ENCODE measurements at places on chromosomes 2 and 18. TPM values are rescaled to one million over a fixed set of nuclear protein-coding genes. Genes with fewer than 3 reads are reported as not detected.

DNA sequence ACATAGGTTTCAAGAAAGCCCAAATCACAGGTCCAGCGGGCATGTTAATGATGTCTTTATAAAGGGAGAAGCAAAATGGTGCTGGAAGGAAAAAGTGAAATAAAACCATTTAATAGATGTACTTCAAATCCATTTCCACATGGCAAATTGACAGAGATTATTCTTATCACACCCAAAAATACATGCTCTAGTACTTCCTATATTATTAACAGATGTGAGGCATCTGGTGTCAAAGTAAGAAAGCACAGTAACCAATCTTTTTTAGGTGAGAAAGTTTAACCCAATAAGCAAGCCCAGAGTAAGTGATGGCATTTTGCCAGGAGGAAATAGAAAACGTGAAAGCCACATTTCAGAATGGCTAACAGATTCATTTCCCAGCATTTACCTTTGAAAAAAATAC is 128.0 kb downstream of the ABCA12 start:
- no peak for DNase-seq

GRCh38 chr18:74745633-74746403 is 148.1 kb downstream of the ZNF407 start:
- no peak for DNase-seq

DNA sequence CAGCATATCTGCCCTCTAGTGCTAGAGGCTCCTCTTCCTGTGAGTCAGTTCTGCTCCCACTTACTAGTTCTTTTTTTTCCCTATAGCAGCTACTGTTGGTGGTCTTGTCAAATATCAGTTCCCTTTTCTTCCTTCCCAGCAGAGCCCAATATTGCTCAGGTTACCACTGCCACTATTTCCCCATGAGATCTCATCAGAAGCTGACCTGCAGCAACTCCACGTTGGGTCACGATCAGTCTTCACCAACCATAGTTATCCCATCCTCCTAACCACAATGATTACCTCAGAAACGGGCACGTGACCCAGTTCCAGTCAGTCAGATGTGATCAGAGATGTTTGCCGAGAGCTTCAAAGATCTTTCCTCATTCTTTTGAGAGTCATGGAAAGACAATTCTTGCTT is 59.7 kb upstream of the CAPN13 start:
- DNase-seq: no peak

- DNase-seq: no peak
These were observed 76.0 kb downstream of the RFTN2 start for GRCh38 chr2:197599285-197599965.

- no peak for DNase-seq
These were observed 232.6 kb downstream of the NDUFA10 start for GRCh38 chr2:239792405-239793084.

GRCh38 chr2:174112073-174112472 is 136.3 kb downstream of the OLA1 start:
- DNase-seq: no peak

DNA sequence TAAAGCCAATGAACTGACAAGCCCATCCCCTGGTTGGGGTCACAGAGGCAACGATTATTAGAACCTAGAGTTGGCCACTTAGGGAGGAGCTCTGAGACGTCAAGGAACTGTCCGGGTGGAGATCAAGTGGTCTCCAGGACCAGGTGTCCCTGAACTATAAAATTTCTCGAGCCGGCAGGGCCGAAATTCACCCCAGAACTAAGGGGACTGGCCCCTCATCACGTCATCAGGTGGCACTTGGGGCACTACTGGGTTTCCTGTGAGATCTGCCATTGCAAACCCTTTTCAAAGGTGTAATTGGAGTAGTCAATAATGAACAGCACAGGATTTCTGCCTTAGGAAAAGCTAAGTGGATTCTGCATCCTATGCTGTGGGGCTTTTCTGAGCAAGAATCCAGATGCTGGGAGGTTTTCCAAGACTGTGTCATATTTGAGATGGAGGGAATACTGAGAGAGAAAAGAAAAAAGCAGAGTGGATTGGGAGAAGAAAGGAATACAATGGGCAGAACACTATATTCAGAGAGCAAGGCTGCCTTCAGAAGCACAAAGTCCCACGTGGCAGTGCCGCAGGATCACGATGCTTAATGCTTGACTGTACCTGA is 113.6 kb downstream of the ALPK2 start:
- DNase-seq: no peak

GRCh38 chr2:214103276-214104001 is 307.4 kb upstream of the VWC2L start:
- DNase-seq: peak; percentile 6

GRCh38 chr18:2948038-2948437 is 64.9 kb downstream of the LPIN2 start:
- DNase-seq: no peak

DNA sequence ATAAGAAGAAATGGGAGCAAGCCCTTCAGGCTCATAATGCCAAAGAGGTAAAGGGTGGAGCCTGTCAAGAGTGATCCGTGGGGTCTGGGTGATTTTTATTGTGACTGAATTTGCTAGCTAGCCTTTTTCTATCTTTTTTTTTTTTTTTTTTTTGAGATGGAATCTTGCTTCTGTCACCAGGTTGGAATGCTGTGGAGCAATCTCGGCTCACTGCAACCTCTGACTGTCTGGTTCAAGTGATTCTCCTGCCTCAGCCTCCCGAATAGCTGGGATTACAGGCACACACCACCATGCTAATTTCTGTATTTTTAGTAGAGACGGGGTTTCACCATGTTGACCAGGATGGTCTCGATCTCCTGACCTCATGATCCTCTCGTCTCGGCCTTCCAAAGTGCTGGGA is 29.1 kb downstream of the DRC1 start:
- no peak for DNase-seq

DNA sequence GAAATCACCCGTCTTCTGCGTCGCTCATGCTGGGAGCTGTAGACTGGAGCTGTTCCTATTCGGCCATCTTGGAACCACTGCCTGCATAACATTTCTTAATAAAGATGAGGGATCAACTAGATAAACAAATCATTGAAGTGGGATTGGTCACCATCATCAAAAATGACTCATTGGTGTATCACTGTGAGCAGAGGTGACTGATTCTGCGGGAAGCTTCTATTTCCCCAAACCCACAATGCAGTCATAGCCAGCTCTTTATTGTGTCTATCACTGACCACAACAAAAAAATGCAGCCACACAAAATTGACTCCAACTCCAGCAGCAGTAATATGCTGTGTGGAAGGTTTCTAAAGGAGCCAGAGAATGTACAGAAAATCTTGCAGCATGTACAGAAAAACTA is 630.7 kb upstream of the HS6ST1 start:
- DNase-seq: no peak

DNA sequence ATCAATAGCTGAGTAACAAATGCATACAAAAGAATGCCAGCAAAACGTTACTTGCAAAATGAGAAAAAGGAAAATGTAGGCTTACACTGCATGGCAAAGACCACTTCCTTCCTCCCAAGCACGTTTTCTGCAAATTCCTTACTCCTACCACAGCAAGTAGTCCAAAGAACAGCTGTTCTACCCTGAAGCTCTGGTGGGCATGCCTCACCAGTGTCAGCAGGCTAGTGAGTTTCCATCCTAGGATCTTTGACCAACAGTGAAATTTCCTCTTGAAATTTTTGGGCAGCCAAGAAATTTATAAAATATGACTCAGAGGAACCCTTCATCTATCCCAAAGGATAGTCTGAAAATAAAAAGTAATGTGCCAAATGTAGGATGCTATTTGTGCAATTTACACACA is 123.9 kb downstream of the ZNF532 start:
- no peak for DNase-seq

GRCh38 chr2:53530126-53530525 is 237.5 kb upstream of the CHAC2 start:
- DNase-seq: no peak

DNA sequence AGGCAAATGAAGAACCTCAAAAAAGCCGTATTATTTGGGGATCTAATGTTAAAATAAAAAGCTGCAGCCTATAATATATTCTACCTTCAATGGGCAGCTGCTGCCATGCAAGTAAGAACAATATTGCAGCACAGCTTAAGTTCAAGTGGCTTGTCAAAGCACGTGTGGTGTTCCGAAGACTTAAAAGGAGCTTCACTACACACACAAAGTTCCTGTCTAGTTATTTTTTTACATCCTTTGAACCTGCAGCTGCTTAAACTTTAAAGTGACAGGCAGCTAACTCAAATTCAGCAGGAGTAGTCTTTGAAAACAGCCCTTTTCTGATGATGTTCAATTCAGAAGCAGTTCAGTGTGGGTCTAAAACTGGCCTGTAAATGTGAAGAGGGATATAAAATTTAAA is 85.8 kb upstream of the XIRP2 start:
- no peak for DNase-seq

- DNase-seq: no peak
These were observed 284.2 kb upstream of the TANK start for GRCh38 chr2:160876029-160876428.

GRCh38 chr18:75214766-75215510 is 4.3 kb downstream of the TSHZ1 start:
- no peak for DNase-seq

- no peak for DNase-seq
These were observed 159.5 kb upstream of the NDUFV2 start for GRCh38 chr18:8942909-8943545.

GRCh38 chr18:9321736-9322135 is 12.8 kb upstream of the TWSG1 start:
- no peak for DNase-seq

- no peak for DNase-seq
These were observed 57.6 kb upstream of the RPRM start for GRCh38 chr2:153536115-153536514.

The DDX18 gene
- total RNA-seq: 37.0 TPM

The VIL1 gene
- total RNA-seq: 488 TPM

The PROC gene
- 2.9 TPM for total RNA-seq

The PPP1R1C gene
- total RNA-seq: 1.0 TPM

The SLC5A7 gene
- total RNA-seq: not detected

The GPR75 gene
- total RNA-seq: 2.0 TPM

The NT5C1B gene
- total RNA-seq: not detected

The CCDC150 gene
- 1.6 TPM for total RNA-seq

The GMPPA gene
- 56.1 TPM for total RNA-seq

The POLR1B gene
- total RNA-seq: 17.3 TPM

The SLC4A5 gene
- 2.2 TPM for total RNA-seq

The VWA3B gene
- total RNA-seq: 3.9 TPM

Data from left colon (tissue), 2 donors.